Nephron progenitor cell (in vitro differentiated cells): ENCODE measurements at places on chromosomes 7 and 10.
A peak's percentile ranks its signal among the peaks of the same experiment; 100 is the strongest.

DNA sequence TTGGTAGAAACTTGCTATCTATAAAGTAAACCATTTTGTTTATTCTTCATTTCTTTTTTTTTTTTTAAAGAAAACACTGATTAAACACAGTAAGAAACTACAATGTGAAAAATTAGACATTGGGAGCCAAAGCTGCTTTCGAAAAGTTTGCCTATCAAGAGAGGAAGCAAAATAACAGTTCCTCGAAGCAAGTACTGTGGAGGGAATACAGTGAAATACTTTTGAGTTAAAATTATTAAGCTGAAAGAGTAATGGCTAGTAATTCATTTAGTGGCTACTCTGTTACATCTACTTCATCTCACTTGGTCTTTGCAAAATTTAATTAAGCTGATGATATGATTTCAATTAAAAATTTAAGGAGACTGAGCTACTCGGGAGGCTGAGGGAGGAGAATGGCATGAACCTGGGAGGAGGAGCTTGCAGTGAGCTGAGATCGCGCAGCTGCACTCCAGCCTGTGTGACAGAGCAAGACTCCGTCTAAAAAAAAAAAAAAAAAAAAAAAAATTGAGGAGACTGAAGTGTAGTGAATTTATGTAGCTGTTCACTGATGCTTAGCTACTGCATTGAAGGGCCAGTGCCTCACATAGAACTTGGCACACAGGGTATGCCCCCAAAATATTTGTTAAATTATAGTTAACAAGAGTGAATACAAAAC, 982.1 kb upstream of the MBL2 start:
- H3K27me3 ChIP-seq = no peaks in the 10 kb centered on the region
- H3K27ac ChIP-seq = no peak overlapping the region
- DNase-seq = peak; percentile 20

DNA sequence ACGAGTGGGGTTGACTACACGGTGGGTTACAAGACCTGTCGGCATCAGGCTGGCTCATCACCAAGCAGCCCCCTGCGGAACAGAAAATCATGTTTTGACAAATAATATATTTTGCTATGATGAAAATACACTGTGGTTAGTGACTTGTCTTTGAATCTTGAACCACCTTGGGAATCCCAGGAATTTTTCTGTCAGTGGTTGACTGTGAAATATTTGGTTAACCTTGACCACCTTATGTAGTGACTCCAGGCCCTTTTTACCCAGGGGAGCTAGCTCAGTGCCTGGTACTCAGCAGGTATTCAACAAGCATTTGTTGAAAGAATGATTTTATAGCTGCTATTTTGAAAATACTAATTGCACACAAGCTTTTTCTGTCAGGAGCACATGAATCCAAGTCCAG, 406.0 kb downstream of the PHF14 start:
- no peaks in the 10 kb centered on the region for H3K4me1 ChIP-seq
- H3K36me3 ChIP-seq = no peaks in the 10 kb centered on the region
- no peak for DNase-seq
- no peak overlapping the region for H3K4me3 ChIP-seq
- no peak overlapping the region for H3K27ac ChIP-seq

- H3K27me3 ChIP-seq = peaks cover 8% of the 10 kb centered on the region
- DNase-seq = no peak
- H3K4me3 ChIP-seq = no peak overlapping the region
- no peaks in the 10 kb centered on the region for H3K36me3 ChIP-seq
- H3K4me1 ChIP-seq = peaks cover 35% of the 10 kb centered on the region
Measured at GRCh38 chr7:46206476-46207060, 285.5 kb upstream of the IGFBP3 start.

DNA sequence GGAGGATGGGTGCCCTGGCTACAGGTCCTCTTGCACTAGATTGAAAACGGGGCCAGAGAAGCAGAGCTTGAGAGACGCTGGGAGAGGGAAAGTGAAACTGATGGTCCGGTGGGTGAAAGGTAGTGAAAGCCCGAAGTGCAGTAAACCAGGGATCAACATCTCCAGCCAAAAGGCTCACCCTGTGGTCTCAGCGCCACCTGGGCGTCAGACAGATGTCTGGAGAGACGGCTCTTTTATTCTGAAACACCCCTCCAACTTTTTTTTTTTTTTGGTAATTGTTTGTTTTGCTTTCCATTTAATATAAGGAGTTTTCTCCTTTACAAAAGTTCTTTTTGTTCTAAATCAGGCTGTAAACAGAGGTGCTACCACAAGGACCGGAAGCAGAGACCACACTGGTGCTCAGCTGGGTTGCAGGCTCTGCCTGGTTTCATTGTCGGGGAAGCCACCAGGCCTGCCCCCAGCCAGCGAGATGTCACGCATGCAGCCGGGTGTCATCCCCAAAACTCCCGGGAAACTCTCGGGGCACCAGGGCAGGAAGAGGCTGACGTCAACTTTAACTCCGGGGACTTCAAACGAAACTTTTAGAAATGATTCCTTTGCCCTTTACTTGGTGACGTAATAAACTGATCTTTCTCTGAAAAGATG, 11.2 kb downstream of the IL2RA start:
- H3K4me3 ChIP-seq = no peak overlapping the region
- no peak overlapping the region for H3K27ac ChIP-seq
- H3K4me1 ChIP-seq = peaks cover 24% of the 10 kb centered on the region
- no peak for DNase-seq
- peaks cover 46% of the 10 kb centered on the region for H3K27me3 ChIP-seq

DNA sequence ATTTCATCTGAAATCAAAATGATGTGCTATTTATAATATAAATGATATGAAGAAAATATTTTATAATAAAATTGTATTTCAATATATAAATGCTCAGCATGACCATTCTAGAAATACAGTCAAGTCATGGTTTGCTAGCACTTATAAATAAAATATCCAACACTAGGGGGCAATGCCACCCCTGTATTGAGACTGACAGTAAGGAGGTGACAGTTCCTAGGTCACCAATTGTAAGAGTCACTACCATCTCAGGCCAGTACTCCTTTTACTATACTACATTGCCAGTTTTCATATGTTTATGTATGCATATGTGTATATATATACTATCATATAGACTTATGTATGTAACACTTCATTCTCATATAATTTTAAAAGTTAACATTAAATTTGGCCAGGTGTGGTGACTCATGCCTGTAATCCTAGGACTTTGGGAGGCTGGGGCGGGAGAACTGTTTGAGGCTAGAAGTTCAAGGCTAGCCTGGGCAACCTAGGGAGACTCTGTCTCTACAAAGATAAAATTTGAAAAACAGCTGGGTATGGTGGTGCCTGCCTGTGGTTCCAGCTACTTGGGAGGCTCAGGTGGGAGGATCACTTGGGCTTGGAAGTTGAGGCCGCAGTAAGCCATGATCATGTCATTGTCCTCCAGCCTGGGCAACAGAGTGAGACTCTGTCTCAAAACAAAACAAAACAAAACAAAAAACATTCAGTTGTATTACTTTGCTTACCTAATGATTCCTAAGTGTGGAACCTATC, 2.4 kb upstream of the CNOT4 start:
- no peak for DNase-seq
- no peak overlapping the region for H3K4me3 ChIP-seq
- no peaks in the 10 kb centered on the region for H3K4me1 ChIP-seq
- H3K27me3 ChIP-seq = peaks cover 4% of the 10 kb centered on the region

- H3K27ac ChIP-seq = peak overlapping the region; percentile 14
- no peaks in the 10 kb centered on the region for H3K36me3 ChIP-seq
- no peak for DNase-seq
- no peaks in the 10 kb centered on the region for H3K27me3 ChIP-seq
Measured at GRCh38 chr10:60669501-60669900, 108.8 kb upstream of the CDK1 start.

- no peaks in the 10 kb centered on the region for H3K4me1 ChIP-seq
- DNase-seq = no peak
- H3K27ac ChIP-seq = no peak overlapping the region
- peaks cover 90% of the 10 kb centered on the region for H3K36me3 ChIP-seq
Measured at GRCh38 chr10:74107391-74107790, 43.2 kb downstream of the AP3M1 start.

- no peak for DNase-seq
- H3K27me3 ChIP-seq = peaks cover 3% of the 10 kb centered on the region
- H3K27ac ChIP-seq = no peak overlapping the region
- no peak overlapping the region for H3K4me3 ChIP-seq
- H3K4me1 ChIP-seq = no peaks in the 10 kb centered on the region
Measured at GRCh38 chr7:64849924-64850499, 53.1 kb upstream of the ZNF273 start.

GRCh38 chr7:17665029-17665428, 275.3 kb downstream of the SNX13 start:
- no peak for DNase-seq
- no peaks in the 10 kb centered on the region for H3K36me3 ChIP-seq
- no peak overlapping the region for H3K4me3 ChIP-seq
- no peaks in the 10 kb centered on the region for H3K27me3 ChIP-seq
- H3K4me1 ChIP-seq = no peaks in the 10 kb centered on the region

DNA sequence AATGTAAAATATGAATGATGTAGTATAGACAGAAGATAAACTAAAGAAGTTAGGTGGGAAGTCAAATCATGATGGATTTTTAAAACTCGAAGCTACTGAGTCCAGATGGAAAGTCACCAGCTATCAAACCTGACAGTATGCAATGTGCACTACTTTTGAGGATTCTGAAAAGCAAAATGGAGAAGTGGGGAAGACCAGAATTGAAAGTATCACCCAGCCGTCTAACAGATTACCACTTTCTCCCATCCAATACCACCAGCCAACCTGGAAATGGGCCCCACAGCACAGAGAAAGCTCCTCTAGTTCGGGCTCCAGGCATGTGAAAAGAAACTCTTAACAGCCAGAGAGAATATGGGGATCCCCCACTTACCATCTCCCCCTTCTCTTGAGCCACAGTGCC, 67.9 kb upstream of the SRRM3 start:
- no peak overlapping the region for H3K27ac ChIP-seq
- H3K4me1 ChIP-seq = peaks cover 4% of the 10 kb centered on the region
- DNase-seq = no peak
- H3K27me3 ChIP-seq = peaks cover 21% of the 10 kb centered on the region
- no peaks in the 10 kb centered on the region for H3K36me3 ChIP-seq

DNA sequence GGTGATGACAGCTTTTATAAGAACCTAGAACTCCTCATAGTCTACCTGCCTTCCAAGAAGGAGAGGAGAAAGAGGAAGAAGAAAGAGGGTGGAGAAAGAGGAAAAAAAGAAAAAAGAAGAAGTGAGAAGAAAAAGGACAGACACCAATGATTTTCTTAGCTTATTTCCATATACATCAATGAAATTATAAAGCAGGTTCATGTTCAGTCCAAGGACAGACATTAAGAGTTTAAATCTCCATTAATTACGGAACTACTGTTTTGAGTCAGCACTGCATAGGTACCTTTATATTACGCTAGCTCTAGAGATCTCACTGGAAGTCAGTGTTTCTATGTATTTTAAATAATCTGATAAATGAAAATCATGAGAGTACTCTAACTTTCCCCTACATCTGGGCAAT, 309.0 kb upstream of the HGF start:
- peaks cover 23% of the 10 kb centered on the region for H3K36me3 ChIP-seq
- peaks cover 11% of the 10 kb centered on the region for H3K4me1 ChIP-seq
- no peak overlapping the region for H3K27ac ChIP-seq
- DNase-seq = no peak
- no peaks in the 10 kb centered on the region for H3K27me3 ChIP-seq

DNA sequence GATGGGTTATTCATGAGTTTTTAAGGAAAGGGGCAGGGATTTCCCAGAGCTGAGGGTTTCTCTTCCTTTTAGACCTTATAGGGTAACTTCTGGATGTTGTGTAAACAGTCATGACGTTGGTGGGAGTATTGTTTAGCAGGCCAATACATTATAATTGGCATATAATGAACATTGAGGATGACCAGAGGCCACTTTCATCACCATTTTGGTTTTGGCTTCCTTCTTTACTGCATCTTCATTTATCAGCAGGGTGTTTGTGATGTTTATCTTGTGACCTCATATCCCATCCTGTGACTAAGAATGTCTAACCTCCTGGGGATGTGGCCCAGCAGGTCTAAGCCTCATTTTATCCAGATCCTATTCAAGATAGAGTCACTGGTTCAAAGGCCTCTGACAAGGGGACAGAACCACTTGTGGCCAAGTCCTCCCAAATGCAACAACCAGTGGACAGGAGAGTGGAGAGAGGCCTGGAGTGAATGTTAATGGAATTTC, 77.3 kb upstream of the RPA3 start:
- H3K27ac ChIP-seq = no peak overlapping the region
- H3K4me1 ChIP-seq = peaks cover 7% of the 10 kb centered on the region
- no peak overlapping the region for H3K4me3 ChIP-seq

DNA sequence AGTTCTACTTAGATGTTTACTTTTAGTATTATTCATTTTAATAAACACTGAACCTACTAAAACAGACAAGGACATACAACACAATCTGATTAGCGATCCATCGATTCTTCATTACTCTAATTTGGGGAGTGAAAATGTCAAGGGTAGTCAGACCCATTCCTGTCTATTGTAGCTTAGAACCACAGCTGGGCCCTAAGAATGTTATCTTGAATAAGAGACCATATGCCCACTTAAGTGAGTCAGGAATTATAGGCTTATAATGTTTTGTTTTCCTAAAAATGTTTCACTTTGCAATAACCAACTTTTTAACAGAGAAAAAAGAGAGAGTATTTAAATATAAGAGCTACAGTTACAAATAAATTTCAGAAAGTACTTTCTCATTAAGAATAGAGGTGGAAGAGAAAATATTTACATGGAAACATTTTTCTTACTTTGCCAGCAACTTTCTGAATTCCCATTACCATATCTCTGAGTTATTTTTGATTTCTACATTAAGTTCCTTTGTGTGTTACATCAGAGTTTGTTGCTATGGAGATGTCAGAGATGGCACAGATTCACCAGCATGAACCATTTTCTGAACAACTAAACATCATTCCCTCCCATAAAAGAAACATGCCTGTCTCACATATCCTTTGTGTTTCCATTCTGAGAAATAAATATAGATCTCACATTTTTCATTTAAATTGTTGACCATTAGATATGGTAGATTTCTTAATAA, 75.4 kb upstream of the SLC13A1 start:
- peaks cover 5% of the 10 kb centered on the region for H3K27me3 ChIP-seq
- H3K4me3 ChIP-seq = no peak overlapping the region
- H3K36me3 ChIP-seq = no peaks in the 10 kb centered on the region
- DNase-seq = no peak
- H3K4me1 ChIP-seq = no peaks in the 10 kb centered on the region
